ENCODE measurements at places on chromosomes 3 and 15.

DNA sequence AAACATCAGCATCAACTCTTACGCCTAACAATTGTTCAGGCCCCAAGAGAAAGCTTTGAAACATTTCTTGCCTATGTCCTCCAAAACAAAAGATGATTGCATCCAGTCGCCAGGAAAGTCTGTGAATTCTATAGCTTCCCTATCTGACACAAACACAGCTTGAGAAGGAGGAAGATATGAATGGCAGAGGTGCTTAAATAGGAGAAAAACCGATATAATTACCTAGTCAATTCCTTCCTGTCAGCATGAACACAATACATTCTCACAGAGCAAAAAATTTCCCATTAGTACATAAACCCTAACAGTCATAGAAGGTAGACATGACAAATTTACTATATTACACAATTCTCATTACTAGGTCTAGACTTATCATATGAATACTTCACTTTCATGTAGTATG is 326.5 kb downstream of the CGGBP1 start:
- DNase-seq: no peak

GRCh38 chr15:93493172-93493571 is 404.2 kb upstream of the RGMA start:
- no peak for DNase-seq

- DNase-seq: no peak
Measured at GRCh38 chr3:120181632-120182031, 87.4 kb upstream of the GSK3B start.

DNA sequence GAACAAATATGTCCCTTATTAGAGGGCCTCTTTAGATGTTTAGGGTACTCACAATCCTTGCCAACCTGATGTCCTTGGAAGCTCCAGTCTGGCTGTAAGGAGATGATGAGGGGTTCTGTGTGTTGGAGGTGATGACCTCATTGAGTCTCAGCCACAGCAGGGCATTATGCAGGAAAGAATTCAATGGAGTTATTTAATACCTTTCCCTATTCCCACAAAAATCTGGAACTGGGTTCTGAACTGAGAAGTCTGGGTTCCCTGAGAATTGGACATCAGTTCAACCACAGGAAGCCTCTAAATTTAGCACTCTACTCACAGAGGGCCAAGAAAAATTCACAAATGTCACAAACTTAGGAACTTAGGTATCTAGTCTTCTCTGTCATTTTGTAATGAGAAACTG is 36.9 kb downstream of the SLC35A5 start:
- DNase-seq: no peak

GRCh38 chr3:52532838-52533622 is 627 bp downstream of the NT5DC2 start:
- no peak for DNase-seq

DNA sequence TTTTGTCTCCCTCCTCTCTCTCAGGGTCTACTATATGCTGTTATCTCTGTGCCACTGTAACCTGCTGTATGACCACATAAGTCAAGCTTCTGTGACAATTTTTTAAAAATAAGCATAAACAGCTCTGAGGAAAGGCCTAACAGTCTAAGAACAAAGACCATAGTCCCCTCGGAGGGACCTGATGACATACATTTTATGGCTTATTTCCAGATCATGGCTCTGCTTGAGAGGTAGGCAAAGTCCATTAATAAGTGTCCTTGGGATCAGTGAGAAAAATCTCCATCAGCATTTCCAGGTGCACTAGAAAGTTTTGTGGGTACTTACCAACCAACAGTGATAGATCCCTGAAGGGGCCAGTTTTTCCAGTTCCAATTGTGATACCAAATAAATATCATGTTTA is 123.8 kb downstream of the TNIK start:
- no peak for DNase-seq

- DNase-seq: no peak
Measured at GRCh38 chr3:43932921-43933320, 242.2 kb downstream of the ABHD5 start.

DNA sequence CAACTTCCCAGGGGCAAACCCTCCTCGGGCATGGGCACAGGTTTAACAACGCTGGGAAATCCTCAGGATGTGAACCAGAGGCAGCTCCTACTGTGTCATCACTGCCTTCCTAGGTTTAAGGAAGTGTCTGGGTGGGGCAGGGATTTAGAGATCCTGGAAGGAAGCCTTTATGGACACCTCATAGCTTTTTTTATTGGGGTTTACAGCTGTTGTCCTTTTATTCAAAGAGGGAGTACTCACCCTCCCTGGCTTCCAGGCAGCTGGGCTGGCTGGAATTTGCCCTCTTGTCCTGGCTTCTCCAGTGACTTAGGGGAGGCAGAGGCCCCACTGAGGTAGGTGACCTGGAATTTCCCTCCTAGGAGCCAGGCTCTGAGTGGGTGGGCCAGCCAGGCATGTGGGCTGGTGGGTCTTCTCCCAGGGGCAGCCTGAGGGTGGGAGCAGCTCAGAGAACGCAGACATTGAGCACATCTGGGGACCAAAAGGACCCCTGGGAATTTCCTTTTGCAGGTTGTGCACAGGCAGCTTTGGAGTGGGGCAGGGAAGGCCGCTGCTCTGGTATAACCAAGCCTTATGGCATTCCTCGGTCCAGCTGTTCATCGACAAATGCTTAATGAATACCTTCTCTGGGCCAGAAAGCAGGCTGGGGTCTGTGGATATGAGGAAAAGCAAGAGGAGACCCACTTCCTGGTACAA is 13.5 kb upstream of the FAM3D start:
- DNase-seq: no peak

DNA sequence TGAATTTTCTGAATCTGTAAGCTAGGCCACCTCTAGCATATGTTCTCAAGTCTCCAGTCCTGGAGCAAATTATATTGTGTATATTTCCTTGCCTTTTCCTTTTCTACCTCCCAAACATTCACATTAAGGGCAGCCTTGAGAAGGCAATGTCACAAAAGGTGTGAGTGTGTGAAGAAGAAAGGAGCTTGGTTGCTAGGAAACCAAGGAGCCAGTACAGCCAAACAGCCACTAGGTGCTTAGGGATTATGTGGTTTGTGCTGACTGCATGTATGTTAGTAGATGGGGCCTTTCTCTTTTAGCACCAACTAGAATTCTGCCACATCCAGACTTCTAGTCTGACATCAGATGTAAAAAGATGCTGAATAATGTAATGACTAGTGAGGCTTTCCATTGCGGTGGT is 118.8 kb upstream of the DAZL start:
- no peak for DNase-seq

- DNase-seq: no peak
Measured at GRCh38 chr3:47410801-47411646, 30.2 kb downstream of the PTPN23 start.

DNA sequence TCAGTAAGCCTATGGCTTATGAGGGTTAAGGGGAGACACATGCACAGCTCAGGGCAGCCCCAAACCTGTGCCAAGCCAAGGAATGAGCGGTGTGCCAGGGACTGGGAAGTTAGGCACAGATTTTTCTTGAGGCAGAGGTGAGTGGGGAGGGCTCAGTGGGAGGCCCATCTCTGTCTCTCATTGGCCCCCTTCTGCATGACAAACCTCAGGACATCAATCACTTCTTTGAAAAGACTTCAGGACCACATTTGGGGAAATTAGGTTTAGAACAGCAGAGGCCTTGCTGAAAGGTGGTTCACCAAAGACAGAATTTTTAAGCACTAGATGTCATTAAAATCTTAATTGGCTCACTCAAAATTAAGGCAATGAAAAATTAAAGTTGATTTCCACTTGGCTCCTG is 57.2 kb downstream of the RAB11A start:
- DNase-seq: no peak

DNA sequence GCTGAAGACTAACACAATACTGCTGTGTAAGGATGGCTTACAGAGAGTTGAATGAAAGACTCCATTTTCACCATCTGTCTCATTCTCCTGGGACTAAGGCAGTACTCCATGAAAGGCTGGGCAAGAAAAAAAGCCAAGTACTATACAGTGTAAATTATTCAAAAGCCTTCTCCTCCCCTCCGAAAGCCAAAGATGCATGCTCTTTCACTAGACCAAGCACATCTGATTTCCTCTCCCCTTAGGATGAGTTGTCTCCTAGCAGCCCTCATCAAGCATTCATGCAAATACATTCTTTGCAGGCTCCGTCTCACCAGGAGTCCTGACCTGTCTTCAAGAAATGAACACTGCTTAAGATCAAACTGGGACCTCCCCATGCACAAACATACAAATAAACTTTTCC is 133.5 kb upstream of the THBS1 start:
- no peak for DNase-seq

GRCh38 chr3:10238345-10239183 is 9.7 kb upstream of the TATDN2 start:
- no peak for DNase-seq

DNA sequence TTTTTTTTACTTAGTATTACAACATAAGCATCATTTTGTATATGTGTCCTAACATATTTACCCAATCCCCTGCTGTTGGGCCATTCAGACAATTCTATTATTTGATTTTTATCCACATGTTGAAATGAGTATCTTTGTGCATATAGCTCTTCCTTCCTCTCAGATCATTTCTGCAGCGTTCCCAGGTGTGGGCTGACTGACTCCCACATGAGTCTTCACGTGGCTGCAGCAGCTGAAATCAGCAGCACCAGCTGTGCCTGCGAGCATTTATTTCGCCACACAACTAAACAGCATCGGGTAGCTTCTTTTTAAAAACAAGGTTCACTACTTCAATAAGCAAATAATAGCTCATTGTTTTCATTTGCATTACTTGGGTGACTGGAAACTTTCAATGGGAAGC is 44.5 kb upstream of the PDE8A start:
- DNase-seq: no peak

DNA sequence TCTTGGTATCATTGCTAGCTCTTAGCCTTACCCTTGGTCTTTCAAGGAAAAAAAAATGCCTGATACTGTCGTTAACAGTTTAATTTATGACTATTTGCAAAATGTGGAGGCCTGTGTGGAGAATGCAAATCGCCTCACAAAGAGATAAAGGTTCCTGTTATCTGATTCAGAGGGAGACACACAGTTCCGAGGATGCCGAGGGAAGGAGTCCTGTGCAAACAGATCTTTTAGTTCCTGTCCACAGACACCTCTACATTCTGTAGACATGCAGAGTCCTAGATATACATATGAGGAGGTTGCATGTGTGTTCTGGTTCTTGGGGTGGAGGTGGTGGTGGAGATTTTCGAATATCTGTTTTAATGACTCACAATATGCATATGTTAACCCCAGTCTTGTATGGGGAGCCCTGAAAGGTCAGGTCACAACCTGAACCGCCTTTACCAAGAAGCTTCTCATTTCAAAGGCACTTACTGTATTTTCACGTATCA is 5.7 kb downstream of the NR2F2 start:
- no peak for DNase-seq

GRCh38 chr3:49030321-49030720 is 1.1 kb upstream of the IMPDH2 start:
- no peak for DNase-seq

- no peak for DNase-seq
Measured at GRCh38 chr15:57031605-57032004, 113.2 kb downstream of the TCF12 start.

- DNase-seq: no peak
Measured at GRCh38 chr15:100328796-100329195, 13.0 kb downstream of the ADAMTS17 start.

- no peak for DNase-seq
Measured at GRCh38 chr15:83471307-83471866, 24.2 kb downstream of the SH3GL3 start.

DNA sequence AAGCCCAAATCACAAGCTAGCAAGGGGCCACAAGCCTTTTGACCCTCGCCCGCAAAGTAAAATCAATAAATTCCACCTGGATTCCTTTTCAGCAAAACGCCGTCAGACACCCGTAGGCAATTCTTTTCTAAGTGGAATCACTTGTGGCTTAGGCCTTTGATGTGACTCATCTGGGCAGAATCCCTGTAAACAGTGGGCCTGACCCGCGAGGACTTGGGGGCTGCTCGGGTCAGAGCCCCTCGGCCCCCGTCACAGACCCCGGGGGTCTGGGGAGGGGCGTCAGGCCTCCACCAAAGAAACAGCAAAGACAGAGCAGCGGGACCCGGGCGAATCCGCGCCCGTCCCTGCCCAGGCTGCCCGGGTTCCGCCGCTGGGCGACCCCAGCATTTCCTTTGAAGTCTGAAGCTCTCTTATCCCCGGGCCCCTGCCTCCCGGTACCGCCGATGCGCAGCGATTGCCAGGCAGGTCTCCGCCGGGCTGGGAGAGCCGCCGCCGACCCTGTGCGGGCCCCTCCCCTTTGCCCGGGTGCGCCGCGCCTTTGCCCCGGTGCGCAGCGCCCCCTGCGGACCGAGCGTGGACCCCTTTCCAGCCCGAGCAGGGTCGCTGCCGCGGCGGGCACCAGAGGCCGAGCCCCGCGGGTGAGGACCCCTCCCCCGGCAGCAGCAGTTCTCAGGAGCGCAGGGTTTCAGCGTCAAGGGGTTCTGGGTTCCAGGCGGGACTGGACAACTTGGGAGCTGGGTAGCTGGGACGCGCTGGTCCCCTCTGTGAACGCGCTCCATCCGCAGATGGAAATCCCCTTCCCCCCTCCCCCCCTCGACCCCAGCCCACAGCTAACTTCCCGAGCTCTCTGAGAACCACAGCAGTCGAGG is 178.3 kb downstream of the UACA start:
- no peak for DNase-seq

DNA sequence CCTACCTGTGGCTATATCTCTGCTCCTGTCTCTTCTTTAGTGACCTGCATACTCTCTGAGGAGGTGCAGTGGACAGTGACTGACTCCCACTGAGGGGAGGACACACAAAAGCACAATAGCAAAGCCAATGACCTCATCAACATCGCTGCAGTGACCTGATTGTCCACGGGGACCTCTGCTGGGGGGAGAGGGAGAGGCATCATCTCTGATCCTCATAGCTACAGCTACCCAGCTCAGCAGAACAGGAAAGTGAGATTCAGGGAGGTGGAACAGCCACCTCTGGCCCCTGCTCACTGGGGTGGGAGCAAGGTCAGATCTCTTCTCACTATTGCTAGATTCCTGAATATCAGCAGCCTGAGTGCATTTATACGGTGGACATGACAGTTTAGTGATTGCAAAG is 179.2 kb downstream of the ATP10A start:
- no peak for DNase-seq

- DNase-seq: no peak
Measured at GRCh38 chr3:11604139-11604892, 39.4 kb downstream of the VGLL4 start.
